ENCODE measurements at places on chromosomes 5 and 9.

- no peak for DNase-seq
These were observed 271.8 kb downstream of the NNT start for GRCh38 chr5:43874772-43875171.

GRCh38 chr9:125844611-125845010, 97.4 kb downstream of the PBX3 start:
- no peak for DNase-seq

- DNase-seq, result peak; percentile 38
These were observed at the start of gene MAMDC4 for GRCh38 chr9:136851941-136852663. MAMDC4 (plus strand) TSS chr9:136852346; CDS start chr9:136852417, 71 bp downstream.

DNA sequence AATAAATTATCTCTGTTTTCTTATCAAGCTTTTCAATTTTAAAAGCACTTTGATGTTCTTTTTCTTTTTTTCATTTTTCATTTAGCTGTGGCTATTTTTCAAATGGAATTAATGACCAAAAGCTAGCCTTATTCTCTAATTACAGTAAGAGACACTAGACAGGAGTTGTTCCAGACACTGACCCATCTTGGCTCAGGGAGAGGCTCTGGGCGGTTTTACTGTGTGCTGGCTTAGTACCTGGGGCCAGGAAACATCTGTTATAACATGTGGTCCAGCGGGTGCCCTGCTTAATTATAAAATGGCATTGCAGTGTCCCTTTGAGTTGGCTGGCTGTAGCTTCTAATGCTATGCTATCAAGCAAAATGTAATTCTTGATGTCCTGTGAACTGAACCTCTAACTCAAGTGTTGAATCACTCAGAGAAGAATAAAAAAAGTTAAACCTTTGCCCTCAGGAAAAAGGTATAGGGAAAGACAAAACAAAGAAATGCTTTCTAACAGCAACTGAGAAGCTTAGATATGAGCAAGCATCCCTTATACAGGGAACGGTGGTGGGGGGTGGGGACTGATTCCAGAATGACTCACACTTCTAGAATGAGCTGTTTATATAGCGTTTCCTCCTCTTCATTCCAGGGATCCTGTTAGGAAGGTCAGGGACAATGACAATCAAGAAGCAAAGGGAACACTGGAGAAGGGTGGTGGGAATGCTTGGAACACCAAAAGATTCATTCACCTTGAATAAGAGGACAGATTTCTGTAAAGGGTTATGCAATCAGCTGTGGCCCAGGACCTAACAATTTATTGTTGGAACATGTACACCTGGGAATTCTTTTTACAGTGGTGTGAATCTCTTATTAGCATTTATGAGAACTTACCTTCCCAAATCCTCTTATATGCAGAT, 58.7 kb upstream of the NFIB start:
- DNase-seq, result peak; percentile 51

GRCh38 chr5:132428484-132429462, 59.3 kb downstream of the SLC22A5 start:
- DNase-seq, result no peak

GRCh38 chr9:88322906-88323566, 65.2 kb upstream of the SPIN1 start:
- no peak for DNase-seq

GRCh38 chr9:123960366-123960765, 30.4 kb upstream of the DENND1A start:
- DNase-seq, result no peak

DNA sequence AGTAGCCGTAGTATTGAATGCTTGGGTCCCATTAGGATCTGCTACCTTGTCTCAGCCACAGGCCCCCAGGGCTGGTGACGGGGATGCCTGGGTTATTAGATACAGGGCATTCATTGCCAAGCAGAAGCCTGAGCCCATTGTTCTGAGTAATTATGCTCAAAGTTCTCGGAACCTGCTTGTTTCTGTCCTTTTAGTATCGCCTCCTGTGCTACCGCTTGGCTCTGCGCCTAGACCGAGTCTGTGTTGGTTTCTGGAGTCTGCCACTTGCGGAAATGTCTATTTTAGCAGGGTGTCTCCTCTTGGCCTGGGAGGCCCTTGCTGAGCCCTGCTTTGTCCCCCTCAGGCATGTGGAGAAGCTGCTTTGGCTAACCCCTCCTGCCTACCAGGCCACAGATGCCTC, 506.1 kb downstream of the BNC2 start:
- DNase-seq, result peak; percentile 62

DNA sequence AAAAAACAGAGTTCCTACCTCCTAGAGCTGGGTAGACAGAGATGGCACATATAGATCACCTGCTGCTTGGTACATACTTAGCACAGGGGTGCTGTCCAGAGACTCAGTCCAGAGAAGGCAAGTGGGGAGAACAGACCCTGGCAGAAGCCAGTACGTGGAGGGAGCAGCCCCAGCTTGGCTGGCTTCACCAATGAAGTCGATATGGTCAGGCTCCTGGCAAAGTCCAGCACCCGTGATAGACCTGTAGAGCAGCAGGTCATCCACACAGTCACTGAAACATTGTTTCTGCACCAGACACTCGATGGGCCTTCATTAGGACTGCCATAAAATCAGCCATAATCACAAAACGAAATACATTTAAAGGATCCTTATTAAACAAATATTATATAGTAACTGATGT, 45.8 kb downstream of the WHRN start:
- DNase-seq, result no peak

- no peak for DNase-seq
These were observed 32.1 kb downstream of the VCAN start for GRCh38 chr5:83503662-83504061.

DNA sequence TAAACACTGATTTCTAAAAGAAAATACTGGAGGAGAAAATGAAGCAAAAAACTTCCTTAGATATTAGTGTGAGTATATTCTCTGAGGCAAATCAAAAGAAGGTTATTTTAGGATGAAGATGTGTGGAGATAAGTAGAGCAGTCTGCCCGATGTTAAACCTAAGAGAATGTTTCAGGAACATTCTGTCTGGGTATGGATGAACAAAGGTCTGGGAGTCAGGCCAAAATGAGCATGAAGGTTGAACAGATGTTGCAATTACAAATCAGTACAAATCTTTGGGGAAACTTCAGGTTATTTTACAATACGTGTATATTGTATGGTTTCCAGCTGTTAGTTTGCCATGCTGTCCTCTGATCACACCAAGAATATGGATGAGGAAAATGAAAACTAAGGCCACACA, 14.4 kb upstream of the CEP78 start:
- no peak for DNase-seq

DNA sequence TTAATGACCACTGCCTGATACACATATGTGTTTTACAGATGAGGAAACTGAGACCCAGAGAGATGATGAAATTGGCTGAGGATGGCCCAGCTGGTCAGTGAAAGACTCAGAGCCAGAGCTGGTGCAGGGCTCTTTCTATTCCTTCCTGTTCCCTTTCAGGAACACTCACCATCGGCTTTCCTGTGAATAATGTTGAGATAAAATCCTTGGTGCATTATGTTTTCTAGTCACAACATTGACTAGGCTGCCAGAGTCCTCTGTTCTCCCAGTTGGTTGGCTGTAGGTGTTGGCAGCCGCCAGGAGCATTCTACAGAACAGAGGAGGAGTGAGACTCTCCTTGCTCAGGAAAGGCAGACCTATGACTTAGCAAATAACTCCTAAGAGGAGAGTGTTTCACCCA, 14.8 kb downstream of the TGFBI start:
- no peak for DNase-seq

GRCh38 chr5:168819004-168819621, 239.9 kb upstream of the PANK3 start:
- DNase-seq, result no peak

- DNase-seq, result no peak
These were observed 19.9 kb downstream of the URM1 start for GRCh38 chr9:128390813-128391711.

- no peak for DNase-seq
These were observed 204.5 kb downstream of the MCTP1 start for GRCh38 chr5:95080441-95080840.

DNA sequence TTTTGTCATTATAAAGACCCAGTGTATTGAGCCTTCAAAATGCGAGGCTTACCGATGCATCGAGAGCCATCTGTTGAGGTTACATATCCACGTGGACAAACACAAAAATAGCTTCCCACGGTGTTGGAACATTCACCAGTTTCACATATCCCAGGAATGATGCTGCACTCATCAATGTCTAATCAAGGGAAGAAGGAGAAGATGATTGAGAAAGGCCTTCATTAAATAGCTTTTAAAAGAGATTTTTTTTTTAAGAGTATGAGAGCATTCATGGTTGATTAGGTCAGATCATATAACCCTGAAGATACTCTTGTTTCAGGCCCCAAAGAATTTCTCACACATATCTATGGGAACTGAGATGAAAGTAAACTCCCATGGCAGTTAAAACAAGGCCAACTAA, 129.4 kb downstream of the FBN2 start:
- no peak for DNase-seq

GRCh38 chr9:21906881-21907280, 87.3 kb downstream of the CDKN2A start:
- no peak for DNase-seq

GRCh38 chr5:36658038-36658756, 51.8 kb downstream of the SLC1A3 start:
- no peak for DNase-seq

DNA sequence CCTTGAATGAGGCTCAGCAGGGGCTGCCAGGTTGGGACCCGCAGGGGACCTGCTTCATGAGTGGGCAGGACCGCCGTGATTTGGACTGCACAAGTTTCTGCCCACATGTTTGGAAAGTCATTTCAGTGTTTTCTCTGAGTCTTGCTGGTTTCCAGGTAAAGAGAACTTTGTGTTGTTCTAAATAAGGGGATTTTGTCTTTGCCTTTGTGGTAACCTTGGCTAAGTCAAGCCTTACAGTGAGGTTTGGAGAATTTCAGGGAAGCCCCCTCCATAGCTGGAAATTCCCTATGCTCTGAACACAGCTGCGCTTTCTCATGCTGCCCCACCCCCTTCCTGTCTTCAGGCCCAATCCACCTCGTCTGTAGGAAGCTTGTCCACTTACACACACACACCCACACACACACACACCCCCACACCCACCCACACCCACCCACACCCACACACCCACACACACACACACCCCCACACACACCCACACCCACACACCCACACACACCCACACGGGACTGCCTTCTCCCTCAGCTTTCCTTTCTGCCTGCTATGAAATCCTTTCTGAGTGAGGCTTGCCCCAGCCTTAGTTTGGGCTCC, 270.1 kb downstream of the HSPA4 start:
- DNase-seq, result no peak

GRCh38 chr9:76490249-76490990, 31.4 kb downstream of the GCNT1 start:
- DNase-seq, result no peak

- DNase-seq, result no peak
These were observed 180.1 kb downstream of the MACROH2A1 start for GRCh38 chr5:135218790-135219568.

- DNase-seq, result no peak
These were observed 56.3 kb downstream of the SPTLC1 start for GRCh38 chr9:92058723-92059444.

DNA sequence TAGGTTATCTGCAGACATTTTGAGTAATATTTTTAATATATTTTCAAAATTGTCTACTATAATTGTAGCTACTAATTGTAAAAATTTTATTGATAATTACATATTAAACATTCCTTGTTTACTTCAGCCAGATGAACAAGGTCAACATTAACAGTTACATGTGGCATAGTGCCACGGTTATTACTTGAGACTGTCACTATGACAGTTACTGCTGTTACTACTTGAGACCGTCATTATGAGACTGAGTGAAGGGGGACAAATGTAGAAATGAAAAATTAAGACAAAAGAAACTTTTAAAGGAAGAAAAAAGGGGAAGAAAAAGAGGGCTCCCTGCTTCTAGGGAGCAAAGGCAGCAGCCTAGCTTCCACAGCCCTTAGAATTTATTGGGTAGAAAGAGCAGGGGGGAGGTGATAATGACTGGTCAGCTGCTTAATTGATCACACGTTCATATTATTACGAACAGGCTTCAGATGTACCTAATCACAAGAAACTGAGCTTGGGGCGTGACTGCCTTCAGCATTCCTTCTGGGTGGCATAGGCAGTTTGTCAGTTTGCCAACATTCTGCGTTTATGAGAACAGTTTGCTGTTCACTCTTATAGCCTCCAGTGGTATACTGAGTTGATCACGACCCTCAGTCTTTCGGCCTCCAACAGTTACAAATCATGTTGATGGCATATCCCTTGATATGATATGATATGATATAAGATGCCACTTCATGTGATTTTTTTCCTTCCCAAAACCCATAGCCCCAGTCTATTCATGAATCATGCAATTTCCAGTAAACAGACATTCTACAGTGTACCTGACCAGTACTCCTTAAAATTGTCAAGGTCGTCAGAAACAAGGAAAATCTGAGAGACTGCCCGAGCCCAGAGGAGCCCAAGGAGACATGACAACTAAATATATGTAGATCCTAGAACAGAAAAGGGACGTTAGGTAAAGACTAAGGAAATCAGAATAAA, 13.1 kb downstream of the MARCHF6 start:
- DNase-seq, result no peak

DNA sequence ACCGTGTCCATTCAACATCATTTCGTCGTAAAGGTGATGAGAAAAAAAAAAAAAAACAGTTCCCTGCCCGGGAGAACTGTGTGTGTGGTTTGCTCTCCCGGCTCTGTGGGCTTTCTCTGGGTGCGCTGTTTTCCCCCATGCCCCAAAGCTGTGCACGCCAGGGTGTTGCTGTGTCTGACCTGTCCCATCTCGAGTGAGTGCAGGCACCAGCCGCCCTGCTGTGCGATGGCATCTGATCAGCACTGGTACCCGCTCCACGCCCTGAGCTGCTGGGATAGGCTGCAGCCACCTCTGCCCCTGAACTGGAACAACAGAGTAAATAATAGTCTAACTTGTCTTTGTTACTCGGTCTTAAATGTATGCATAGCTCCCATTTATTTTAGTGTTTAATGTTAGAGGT, 33.3 kb downstream of the CEP72 start:
- DNase-seq, result no peak

DNA sequence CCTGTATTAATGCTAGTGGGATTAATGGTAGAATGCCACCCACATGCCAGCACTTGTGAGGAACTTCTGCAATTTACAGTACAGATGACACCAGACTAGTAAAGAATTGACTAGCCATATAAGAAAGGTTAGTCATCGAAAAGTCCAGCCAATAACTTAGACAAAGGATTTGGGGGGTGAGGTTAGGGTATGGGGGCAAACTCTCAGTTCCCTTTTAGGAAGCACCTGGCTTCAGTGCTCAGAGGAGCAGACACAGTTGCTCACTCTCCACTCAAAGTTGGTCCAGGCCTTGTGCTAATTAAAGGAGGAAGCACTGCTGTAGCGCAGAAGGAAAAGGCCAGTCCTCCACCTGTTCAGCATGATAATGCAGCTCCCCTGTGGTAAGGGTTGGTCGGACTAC, 25.2 kb downstream of the TGFBR1 start:
- no peak for DNase-seq

- DNase-seq, result peak; percentile 17
These were observed 289.5 kb upstream of the MPDZ start for GRCh38 chr9:13568841-13569601.
